ENCODE measurements at places on chromosomes 3 and 15. TPM values are rescaled to one million over a fixed set of nuclear protein-coding genes. Genes with fewer than 3 reads are reported as not detected.
A peak's percentile ranks its signal among the peaks of the same experiment; 100 is the strongest.

DNA sequence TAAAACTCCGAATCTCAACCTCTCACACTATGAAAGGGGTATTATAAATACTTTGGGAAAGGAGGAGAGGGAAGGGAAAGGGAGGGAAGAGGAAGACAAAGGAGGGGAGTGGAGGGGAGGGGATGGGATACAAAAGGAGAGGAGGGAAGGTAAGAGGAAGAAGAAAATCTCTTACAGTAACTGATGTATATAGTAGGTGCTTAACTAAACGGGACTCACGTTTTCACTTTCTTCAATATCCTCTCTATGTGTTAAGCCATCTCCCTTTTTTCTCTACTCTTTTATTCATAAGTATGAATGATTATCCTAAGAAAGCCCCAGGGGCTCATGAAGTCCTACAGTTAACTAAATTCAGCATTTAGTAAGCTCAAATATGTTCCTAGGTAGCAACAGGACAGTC, 729.6 kb upstream of the NR2F2 start:
- DNase-seq: no peak

GRCh38 chr15:85000937-85001336, 19.3 kb downstream of the PDE8A start:
- DNase-seq: no peak

DNA sequence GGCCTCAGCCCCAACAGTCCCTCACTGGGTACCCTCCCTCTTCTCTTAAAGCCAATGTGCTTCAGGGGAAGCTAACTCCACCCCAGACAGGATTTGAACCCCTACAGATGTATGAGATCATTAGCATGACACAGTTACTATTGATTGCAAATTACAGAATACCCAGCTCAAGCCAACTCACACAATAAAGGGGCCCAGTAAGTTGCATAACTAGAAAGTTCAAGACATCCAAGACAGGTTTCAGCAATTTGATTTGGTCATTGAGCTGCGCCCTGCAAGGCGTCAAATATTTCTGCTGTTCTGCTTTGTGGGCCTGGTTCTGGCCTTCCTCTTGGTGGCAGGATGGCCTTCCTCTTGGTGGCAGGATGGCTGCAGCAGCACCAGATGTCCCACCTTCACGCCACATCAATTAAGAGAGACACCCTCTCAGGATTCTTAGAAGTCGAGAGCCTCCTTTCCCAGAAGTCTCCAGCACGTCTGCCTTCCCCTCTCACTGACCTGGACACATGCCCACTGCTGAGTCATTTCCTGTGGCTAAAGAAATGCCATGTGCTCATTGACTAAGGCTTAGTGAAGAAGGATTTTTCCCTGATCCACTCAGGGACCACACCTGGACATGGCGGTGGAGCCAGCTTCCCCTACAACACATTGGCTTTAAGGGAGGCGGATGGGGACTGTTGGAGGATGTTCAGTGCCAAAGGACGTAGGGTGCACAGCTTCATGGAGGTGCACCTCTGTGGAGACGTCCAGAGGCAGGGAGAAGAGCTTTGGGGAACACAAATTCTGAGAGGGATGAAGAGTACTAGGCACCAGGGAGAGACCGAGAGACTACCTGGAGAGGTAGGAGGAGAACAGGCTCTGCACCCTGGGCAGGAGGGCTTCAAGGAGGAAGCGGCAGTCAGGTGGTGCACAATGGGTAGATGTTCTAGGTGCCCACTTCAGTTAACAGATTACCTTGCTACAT, 49.1 kb downstream of the DNASE1L3 start:
- no peak for DNase-seq

DNA sequence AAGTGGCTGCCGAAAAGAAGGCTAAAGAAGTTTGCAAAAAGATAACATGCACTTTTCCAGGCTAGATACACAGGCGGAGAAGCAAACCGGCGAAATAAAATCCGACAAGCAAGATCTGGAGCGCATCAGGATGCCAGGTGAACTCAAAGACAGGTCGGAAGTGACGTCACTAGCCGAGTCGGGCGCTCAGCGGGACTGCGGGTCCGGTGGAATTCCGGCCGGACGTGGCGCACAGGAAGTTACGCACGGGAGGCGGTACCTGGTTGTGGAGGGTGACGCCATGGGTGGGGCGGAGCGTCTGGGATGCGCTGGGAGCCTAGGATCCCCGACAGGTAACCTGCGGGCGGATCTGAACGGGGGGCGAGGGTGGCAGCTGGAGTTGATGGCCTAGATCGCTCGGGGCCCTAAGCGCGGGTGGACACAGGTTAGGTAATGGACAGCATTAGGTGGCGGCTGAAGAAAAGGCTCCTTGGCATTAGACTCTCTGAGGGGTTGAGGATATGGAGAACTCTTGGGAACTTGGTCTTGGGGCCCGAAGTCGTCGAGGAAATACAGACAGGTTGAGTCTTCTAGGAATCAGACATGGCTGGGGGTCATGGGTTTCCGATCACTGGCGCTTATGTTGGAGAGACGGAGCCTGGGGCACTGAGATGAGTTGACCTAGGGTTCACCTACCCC, 29.0 kb upstream of the EHHADH start:
- DNase-seq: peak; percentile 91

DNA sequence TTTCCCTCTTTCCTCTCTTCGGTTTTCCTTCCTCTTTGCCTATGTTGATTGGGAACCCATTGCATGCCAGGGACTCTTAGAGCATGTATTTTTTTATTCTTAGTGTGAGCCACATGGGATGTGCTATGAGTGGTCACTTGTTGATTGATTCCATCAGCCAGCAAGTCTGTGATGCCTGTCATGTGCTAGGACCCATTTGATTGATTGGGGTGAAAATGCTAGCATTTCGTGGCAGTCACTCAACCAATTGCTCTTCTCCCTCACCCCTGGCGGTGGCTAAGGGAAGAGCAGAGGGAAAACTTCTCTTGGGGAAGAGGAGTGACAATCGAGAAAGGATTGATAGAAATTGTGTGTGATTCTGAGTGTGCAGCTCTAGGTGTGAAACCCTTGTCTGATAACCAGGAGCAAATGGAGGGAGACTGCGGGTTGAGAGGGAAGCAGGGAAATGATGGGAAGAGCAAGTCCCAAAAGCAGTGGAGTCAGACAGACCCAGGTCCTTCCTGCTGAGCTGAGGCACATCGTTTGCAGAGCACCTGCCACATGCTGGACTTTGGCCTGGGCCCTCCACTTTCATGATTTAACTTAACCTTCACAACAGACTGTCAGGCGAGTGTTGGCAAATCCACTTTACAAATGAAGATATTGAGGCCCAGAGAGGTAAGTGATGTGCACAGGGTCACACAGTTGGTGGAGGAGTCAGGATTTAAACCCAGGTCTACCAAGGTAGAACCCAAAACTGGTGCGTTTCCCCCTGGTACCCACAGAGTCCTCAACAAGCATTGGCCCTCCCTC, 40.0 kb downstream of the SLC6A11 start:
- no peak for DNase-seq

GRCh38 chr3:16448639-16449070, 64.8 kb downstream of the RFTN1 start:
- DNase-seq: no peak

DNA sequence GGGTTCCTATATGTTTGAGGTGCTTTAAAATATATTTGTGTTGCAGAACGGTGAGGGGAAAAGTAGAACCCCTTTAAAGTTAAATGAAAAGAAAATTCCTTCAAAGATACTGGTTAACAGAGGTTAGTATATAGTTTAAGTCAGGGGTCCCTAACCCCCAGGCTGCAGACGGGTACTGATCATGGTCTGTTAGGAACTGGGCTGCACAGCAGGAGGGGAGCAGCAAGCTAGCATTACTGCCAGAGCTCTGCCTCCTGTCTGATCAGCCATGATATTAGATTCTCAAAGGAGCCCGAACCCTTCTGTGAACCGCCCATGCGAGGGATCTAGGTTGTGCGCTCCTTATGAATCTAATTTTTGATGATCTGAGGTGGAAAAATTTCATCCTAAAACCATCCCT, 37.5 kb upstream of the RFX7 start:
- DNase-seq: no peak

DNA sequence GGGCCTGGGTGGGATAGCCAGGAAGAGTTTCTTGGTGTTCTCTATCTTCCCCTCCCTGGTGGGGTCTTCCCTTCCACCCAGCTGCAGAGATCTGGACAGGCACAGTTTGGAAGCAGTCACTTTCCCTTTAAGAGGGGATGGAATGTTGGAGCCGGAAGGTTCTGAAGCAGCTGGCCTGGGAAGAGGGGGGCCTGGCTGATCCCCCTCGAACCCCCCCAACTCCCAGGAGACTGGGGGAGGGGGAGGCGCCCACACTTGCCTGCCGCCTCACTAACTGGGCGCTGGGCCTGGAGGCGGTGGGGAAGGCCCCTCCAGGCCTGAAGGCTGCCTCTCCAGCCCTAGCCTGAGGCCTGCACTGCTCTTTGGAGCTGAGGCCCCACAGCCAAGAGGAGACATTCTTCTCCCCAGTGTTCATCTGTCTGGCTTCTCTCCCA, 1.4 kb downstream of the DVL3 start:
- no peak for DNase-seq

GRCh38 chr3:171788546-171789351, 21.5 kb downstream of the PLD1 start:
- DNase-seq: no peak

- DNase-seq: no peak
Observed at GRCh38 chr3:31567036-31567435, 34.3 kb downstream of the STT3B start.

- DNase-seq: no peak
Observed at GRCh38 chr3:16350597-16351318, 85.7 kb downstream of the OXNAD1 start.

DNA sequence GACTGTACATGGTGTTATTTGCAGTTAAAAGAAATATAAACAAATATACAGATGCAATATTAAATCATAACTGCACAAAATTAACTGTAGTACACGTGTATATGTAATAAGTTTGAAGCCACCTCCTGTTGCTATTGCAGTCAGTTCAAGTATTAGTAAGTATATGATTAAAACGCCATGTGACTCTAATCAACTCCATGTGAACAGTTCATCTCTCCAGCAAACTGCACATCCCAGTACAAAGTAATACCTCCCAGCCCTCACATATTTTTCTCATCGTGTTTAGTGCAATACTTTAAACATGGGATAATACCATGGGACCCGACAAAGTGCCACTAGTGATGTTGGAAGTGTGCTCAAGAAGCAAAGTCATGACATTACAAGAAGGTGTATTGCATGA, 34.6 kb downstream of the PDCD10 start:
- no peak for DNase-seq

GRCh38 chr3:5169807-5170206, 17.7 kb upstream of the EDEM1 start:
- no peak for DNase-seq

GRCh38 chr3:170542704-170543103, 43.2 kb downstream of the SLC7A14 start:
- no peak for DNase-seq

DNA sequence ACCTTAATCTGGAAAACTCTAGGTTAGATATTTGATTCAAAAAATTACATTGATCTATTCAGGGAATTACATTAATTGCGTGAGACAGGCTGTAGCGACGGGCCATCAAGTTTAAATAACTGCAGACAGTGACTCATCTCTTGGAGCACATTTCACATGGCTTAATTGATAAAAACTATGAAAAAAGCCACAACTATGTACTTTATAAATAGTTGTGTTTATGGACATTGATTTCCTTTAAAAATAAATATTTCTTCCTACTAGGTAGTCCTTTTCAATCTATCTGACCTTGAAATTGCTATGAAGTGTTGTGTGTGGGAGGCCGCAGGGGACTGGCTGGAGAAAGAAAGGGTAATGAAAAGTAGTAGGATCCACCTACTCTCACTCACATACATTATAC, 157.8 kb downstream of the IL1RAP start:
- no peak for DNase-seq

- DNase-seq: no peak
Observed at GRCh38 chr15:64050281-64051092, 4.2 kb upstream of the DAPK2 start.

ITPKA gene
- polyA plus RNA-seq: 0.53 TPM

GPR62 gene
- 0.59 TPM for polyA plus RNA-seq

SCN11A gene
- 0.93 TPM for polyA plus RNA-seq

GRM7 gene
- 2.2 TPM for polyA plus RNA-seq

SAMD7 gene
- polyA plus RNA-seq: not detected

ATOSA gene
- polyA plus RNA-seq: 42.7 TPM

ATP13A5 gene
- polyA plus RNA-seq: 0.38 TPM

UPK1B gene
- polyA plus RNA-seq: 9.5 TPM

NR2E3 gene
- 0.26 TPM for polyA plus RNA-seq

MUC20 gene
- 42.1 TPM for polyA plus RNA-seq

Measured in left renal pelvis (tissue), 4 donors.